ENCODE measurements at places on chromosomes 7 and 10.

GRCh38 chr7:144133307-144133706 lies 10.3 kb downstream of the OR2A14 start:
- DNase-seq = no peak

DNA sequence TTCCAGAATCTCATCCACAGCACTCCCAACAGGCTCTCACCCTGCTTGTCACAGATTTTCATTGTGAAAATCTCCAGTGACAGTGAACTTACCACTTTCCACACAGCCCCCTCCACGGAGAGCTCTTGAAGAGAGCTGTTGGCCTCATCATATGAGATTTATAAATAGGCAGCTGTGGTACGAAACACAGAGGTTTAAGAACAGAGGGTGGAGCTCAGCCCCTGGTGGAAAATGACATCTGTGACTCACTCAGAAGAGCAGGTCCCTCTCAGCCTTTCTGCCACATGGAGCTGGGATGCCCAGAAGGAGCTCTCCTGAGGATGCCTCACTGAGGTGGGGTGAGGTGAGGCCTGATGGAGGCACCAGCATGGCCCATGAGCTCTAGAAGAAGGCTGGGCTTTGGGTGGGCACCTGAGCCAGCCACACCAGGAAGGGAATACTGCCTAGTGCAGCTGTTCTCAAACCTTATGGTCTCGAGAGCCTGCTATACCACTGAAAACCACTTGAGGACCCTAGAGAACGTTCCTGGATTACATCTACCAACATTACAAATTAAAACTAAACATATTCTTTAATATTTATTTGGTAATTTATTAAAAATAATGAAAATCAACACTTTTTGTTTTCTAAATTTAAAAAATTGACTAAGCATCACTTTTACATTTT lies 25.8 kb upstream of the EEPD1 start:
- DNase-seq = no peak

DNA sequence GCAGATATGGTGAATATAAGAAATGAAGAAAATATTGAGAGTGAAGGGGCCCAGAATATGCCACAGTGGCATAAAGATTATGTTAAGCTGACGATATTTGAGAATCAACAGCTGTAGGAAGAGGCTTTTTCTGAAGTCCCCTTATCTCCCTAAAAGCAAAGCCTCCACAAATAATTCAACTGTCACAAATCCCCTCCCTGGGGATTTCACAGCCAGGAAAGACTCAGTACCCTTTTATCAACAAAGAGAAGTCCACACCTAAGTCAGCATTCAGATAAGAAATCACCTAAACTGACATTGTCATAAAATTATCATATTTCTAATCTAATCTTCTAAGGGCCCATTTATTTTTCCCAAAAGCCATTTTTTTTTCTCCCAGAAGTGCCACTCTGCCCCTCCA lies 284.9 kb upstream of the VWC2 start:
- no peak for DNase-seq

- no peak for DNase-seq
Measured at GRCh38 chr10:73032536-73032935, 64.1 kb downstream of the P4HA1 start.

- DNase-seq = peak; percentile 41
Measured at GRCh38 chr7:94087664-94088352, 83.7 kb upstream of the BET1 start.

Data from stimulated activated CD4-positive, alpha-beta T cell treated with anti-CD3 and anti-CD28 coated beads, Interleukin-2, amount 100 ng/mL, for 24 hours (primary cell).